ENCODE measurements at places on chromosomes 3 and 15.

DNA sequence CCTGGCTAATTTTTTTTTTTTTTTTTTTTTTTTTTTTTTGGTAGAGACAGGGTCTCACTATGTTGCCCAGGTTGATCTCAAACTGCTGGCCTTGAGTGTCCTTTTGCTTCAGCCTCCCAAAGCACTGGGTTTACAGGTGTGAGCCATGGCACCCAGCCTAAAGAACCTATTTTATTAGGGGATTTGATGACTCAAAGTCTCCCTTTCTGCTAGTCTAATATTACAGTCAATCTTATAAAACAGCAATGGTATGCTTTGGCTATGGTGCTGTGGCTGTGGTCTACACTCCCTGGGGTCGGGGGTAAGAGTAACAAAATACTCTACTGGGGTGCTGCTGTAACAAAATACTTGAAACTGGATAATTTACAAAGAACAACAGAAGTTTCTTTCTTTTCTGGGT lies 44.8 kb downstream of the ZNF589 start:
- no peak for DNase-seq

- DNase-seq = no peak
These were observed 81.8 kb downstream of the MYH15 start for GRCh38 chr3:108428586-108428985.

GRCh38 chr15:76994001-76994400 lies 925 bp upstream of the PSTPIP1 start:
- no peak for DNase-seq

GRCh38 chr15:70062321-70062956 lies 35.3 kb downstream of the TLE3 start:
- no peak for DNase-seq

GRCh38 chr3:52036829-52037228 lies 19.5 kb downstream of the DUSP7 start:
- no peak for DNase-seq

DNA sequence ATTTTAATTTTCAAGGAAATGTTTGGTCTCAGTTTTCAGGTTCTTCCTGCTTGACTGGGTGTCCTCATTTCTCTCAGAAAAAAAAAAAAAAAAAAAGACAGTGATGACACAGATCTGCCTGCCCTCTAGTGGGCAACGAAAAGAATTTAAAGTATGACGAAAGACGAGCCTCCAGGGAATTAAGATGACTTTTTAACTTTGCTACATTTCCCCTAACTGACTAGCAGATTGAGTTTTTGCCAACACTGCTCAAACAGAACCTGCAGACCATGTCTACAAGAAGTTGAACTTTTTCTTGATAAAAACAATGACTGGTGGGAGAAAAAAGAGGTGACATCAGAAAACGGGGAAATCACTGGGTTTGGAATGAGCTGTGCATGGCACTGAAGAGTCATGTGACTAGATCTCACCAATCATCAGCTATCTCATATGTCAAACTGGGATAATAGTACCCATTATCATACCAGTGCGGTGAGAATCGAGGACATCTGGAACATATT lies 40.8 kb downstream of the EOMES start:
- no peak for DNase-seq

DNA sequence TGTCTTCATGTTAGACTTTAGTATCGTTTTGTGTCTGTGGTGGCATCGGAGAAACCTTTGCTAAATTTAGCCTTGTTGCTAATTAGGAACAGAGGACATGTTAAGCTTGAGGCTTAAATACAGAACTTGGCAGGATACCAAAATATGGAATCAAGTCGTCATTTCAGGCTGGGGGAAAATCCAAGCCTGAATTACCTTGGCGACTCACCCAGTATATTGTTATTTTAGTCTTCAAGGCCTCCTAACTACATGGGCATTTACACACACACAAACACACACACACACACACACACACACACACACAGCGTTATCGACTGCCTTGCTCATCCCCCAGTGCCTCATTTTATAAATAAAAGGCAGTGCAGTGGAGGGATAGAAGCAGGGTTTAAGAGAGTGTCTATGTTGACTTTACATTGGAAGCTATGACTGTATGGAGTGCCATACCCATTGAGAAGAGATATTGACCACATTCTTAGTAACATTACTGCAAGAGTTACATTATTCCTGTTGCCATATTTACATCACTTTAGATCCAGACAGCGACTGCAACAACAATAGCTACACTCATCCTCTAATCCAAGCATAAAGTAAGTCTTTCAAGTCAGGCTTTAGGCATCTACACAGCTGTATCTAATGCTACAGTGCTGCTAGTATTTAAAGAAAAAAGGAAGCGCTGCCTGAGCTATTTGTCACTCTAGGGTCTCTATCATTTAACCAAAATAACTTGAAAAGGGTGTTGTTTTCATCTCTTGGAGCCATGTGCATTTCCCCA lies 210.8 kb upstream of the SEMA6D start:
- DNase-seq = no peak

- DNase-seq = no peak
These were observed 45.4 kb downstream of the COMMD2 start for GRCh38 chr3:149706905-149707304.

GRCh38 chr15:71325481-71325880 lies 210.2 kb downstream of the THSD4 start:
- no peak for DNase-seq

- no peak for DNase-seq
These were observed 52.7 kb downstream of the CLDN18 start for GRCh38 chr3:138062626-138063025.

- DNase-seq = no peak
These were observed 7.7 kb downstream of the MAP6D1 start for GRCh38 chr3:183817639-183818038.

DNA sequence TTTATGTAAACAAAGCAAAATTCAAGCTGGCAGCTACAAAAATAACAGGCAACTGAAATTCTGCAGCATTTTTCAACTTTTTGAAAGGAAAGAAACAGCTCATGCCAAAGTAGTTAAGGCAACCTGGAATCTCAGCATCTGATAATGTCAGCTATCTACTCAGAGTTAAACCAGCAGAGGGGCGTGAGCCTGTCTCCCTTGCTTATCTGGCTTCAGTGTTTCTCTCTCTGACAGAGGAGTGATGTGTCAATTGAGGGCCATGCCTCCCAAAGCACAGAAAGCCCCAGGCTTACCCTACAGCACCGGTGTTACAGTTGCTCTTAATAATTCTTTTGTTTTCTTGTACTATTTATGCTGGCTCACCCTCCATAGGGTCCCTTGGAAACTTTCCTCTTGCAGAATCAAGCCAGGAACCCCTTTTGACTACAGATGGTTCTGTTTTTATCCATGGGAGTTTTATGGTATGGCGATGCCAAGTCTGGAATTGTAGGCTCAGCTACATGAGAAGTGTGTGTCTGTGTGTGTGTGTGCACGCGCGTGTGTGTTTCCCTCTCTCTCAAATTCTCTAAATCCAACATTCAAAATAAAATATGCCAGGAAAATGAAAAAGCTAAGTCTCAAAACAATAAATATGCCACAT lies 7.3 kb downstream of the TMEM212 start:
- DNase-seq = no peak

DNA sequence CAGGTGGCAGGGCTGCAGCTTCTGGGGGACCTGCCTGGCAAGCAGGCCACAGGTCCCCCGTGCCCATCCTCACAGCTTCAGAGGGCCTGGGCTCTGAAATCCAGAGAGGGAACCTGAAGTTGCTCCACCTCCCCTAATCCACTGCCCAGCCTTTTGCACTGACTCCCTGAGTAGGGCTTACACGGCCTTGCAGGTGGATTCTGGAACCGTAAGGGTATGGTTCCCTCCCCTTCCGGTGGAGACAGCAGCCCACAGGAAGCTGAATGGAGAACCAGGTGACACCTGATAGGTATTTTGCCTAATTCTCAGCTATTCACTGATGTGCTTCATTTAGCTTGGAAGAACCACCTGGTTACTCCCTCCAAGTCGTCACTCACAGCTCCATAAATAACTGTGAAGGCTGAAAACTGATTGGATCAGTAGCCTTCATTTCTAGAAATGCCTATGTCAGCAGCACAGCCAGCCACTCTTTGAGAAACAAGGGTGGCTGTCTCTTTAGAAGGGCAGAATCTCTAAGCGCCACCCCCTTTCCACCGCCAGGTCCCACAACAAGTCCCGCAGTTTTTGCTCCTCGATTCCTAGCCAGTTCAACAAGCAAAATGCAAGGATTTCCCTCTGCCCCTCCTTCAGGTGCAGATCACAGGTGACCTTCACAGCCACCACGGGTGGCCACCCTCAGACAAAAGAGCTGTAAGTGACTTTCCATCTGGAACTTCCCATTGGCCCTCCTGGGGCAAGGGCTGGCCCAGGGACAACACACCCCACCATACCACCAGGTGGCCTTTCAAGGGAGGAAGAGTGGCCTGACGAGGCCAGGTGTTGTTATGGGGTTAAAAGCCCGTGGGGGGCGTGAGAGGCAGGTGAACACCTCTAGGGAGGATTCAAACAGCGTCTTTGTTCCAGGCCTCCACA lies 112.9 kb downstream of the SEC22A start:
- no peak for DNase-seq

- DNase-seq = no peak
These were observed 78.2 kb downstream of the DGKG start for GRCh38 chr3:186283651-186284348.

DNA sequence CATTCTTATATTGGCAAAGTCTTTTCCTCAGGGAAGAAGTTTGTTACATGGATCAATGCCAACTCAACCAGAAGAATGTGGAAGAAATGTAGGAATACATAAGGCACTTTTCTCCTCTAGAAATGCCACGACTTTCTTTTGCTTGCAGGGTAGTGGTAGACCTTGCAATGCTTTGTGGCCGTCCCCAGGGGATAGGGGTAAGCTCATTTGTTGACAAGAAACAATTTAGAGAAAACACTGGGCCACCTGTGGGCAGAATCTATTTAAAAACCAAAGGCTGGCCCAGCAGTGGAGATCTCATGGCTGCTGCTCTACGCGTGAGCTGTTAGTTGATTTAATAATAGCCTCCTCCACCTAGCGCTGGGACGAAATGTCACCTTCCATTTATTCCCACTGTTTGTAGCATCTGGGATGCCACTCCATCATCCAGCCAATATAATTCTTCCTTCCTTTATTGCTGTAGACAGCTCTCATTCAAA lies 64.6 kb upstream of the PFN2 start:
- DNase-seq = no peak

DNA sequence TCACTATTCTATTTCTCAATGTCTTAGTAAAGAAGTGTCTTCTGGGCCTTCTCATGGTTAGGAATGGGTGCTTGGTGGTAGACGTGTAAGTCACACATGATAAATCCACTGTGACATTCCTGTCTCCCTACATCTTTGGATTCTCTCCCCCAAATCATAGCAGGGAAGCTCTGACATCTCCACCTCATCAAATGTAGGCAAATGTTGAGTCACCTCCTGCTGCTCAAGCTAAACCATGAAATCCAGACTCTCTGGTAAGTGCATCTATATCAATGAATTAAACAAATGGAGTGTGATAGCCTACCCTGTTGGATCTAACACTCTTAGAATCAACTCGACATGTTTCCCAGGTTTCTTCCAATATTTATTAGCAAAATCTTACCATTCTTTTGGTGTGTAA lies 42.8 kb upstream of the RPL35A start:
- no peak for DNase-seq

- DNase-seq = no peak
These were observed 204.0 kb upstream of the LRRC3B start for GRCh38 chr3:26418553-26418952.

DNA sequence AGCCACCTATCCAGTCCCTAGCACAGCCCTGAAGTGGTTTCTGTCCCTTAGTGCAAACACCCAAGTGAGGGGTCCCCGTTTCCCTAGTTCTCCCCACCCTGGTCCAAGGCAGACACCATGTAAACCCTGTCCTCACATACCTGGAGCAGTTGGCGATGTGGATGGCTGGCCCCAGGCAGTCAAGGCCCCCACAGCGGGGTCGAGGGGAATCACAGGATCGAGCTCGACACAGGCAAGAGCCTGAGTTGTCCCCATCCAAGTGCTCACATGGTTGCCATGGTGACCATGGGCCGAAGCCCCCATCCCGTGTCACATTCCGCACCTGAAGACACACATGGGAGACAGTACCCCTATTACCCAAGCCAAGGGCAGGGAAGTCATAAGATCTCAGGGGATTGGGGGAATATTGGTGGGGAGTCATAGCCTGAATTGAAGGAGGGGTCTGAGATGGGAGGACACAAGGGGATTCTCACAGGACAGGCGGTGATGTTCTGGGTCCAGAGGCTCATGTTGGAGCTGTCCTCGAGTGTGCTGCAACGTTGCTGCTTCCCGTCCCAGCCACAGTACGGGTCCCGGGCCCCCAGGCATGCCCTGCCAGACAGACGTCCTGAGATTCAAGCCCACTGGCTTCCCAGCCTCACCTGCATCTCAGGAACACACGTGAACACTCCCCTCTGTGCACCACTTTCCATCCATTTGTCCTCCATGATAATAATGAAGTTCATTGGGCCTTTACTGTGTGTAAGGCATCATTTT lies 112.1 kb downstream of the SEMA5B start:
- no peak for DNase-seq

DNA sequence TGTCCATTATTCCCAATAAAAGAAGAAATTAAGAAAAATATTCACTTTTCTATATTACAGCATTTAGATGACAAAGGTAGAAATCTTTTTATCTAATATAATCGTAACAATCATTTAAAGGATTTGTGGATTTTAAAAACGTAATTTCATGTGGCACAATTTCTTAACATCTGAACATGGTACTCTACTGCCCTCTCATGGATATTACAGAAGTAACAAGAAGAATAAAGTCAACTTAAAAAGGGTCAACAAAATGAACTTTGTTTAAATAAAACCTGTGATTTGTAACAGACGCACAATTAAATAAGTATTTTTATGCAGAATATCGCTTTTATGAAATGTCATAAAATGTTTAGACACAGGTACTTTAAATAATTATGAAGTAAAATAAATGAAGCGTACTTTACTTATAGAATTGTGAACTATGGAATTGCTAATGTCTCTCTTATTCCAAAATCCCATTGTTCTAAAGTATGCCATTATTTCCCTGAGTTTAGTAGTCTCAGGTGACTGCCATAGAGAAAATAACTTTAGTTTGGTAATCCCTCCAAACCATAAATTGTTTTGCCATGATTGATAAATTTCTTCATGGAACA lies 366.8 kb upstream of the ZNF385D start:
- no peak for DNase-seq

- DNase-seq = no peak
These were observed 193.0 kb upstream of the THRB start for GRCh38 chr3:24687671-24688070.

GRCh38 chr3:112646623-112647022 lies 5.7 kb upstream of the CCDC80 start:
- DNase-seq = no peak

GRCh38 chr3:150613709-150614480 lies 10.8 kb downstream of the SELENOT start:
- no peak for DNase-seq

Data from stimulated activated CD8-positive, alpha-beta memory T cell treated with anti-CD3 and anti-CD28 coated beads, Interleukin-7, amount 100 ng/mL, for 1 hour (primary cell).